ENCODE measurements at places on chromosomes 7 and 10. TPM values are rescaled to one million over a fixed set of nuclear protein-coding genes. Genes with fewer than 3 reads are reported as not detected.
A peak's percentile ranks its signal among the peaks of the same experiment; 100 is the strongest.

The MACC1 gene
- 1.7 TPM for total RNA-seq

The SLC26A5 gene
- 0.78 TPM for total RNA-seq

The TLX1 gene
- total RNA-seq = not detected

The HIP1 gene
- total RNA-seq = 56.8 TPM

The ATOH7 gene
- 0.23 TPM for total RNA-seq

DNA sequence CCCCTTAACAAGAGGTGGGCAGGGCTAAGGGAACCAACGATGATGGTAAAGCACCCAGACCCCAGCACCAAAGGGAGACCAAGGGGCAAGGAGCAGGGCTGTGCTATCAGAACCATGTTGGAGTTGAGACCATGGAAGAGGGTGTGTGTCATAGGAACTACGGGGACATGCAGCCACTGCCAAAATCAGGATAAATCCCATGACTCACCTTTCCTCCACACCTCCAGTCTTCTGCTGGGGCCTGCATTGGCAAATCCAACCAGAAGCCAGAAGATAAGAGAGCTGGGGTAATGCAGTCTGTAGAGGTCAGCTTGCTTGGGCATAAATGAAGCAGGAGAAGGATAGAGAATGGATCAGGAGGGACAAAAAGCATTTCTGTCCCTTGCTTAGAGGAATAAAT is 42.7 kb upstream of the SMARCD3 start:
- DNase-seq = no peak
- no peaks in the 10 kb centered on the region for H3K4me1 ChIP-seq
- H3K27me3 ChIP-seq = no peaks in the 10 kb centered on the region
- no peaks in the 10 kb centered on the region for H3K36me3 ChIP-seq
- H3K27ac ChIP-seq = no peak overlapping the region

The ZNF37A gene
- total RNA-seq = 25.3 TPM

The SPAM1 gene
- total RNA-seq = not detected

DNA sequence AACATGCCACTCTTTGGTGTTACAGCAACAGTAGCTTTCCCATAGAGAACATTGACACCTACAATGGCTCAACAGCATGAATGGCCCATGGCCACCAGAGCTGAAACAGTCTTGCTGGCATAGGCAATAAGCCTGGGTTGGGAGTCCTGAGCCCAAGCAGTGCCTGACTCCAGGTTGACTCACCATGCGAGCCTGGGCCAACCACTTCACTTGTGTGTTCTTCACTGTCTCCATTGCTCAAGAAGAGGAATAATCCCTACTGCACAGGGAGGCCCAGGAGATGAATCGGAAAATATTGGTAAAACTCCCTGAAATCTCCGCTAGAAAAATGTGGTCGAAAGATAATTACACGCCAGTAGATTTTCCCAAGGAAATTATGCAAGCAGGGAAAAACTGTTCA is 89.2 kb upstream of the INHBA start:
- DNase-seq = no peak
- H3K36me3 ChIP-seq = no peaks in the 10 kb centered on the region
- no peak overlapping the region for H3K27ac ChIP-seq

- no peak for DNase-seq
- no peaks in the 10 kb centered on the region for H3K36me3 ChIP-seq
- H3K27me3 ChIP-seq = no peaks in the 10 kb centered on the region
- H3K27ac ChIP-seq = no peak overlapping the region
- no peak overlapping the region for H3K4me3 ChIP-seq
These were observed 282.5 kb downstream of the BMPER start for GRCh38 chr7:34187798-34188307.

DNA sequence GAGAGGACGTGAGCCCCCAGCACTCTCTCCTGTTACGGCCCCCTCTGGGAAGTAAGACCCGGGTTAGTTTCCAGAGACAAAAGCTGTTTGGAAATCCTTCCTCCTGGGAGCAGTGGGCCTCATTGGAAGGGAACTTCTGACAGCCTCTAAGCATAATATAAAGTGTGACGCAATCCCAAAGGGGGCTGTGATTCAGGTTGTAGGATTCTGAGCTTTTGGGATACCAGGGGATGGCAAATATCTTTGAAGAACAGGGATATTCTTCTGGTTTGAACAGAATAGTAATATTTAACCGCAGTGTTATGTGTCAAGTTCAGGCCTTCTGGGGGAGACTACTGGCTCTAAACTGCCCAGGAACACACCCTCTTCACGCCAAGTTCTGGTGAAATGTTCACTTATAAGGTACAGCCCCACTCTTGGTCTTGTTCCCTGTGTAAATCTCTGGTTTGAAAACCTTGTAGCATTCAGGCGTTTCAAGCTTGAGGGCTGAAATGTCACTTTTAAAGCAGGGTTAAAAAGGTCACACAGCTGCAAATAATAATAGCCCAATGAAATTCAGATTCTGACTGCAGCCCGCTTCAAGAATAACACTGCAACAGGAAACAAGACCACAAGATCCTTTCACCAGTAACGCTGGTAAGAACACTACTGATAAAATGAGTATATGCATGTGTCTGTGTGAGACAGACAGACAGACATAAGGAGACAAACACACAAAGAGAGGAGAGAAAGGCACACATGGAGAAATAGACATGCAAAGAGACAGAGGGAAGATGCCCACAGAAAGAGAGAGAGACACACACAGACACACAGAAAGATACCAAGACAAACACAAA is 69.0 kb downstream of the CREB5 start:
- no peaks in the 10 kb centered on the region for H3K36me3 ChIP-seq
- H3K27ac ChIP-seq = no peak overlapping the region
- H3K27me3 ChIP-seq = no peaks in the 10 kb centered on the region
- no peak for DNase-seq

DNA sequence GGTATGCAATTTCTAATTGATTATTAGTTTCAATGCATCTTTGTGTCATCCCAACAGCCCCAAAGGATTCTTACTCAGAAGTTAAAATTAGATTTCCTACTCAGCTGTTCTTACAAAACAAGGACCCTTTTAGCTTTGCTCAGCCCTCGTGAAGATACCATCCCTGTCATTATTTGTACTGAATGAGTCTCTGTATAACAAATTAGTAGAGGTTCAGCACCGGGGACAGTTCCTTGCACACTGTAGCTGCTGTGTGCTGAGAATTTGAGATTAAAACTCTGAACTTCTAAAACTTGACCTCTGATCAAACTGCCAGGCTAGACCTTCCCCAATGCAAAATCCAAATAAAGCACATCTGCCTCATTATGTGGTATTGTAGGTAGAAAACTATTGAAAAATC is 299.1 kb downstream of the LHFPL3 start:
- no peaks in the 10 kb centered on the region for H3K36me3 ChIP-seq
- no peak for DNase-seq
- no peak overlapping the region for H3K27ac ChIP-seq

The NRCAM gene
- total RNA-seq = 1.8 TPM

The DGKB gene
- 0.96 TPM for total RNA-seq

DNA sequence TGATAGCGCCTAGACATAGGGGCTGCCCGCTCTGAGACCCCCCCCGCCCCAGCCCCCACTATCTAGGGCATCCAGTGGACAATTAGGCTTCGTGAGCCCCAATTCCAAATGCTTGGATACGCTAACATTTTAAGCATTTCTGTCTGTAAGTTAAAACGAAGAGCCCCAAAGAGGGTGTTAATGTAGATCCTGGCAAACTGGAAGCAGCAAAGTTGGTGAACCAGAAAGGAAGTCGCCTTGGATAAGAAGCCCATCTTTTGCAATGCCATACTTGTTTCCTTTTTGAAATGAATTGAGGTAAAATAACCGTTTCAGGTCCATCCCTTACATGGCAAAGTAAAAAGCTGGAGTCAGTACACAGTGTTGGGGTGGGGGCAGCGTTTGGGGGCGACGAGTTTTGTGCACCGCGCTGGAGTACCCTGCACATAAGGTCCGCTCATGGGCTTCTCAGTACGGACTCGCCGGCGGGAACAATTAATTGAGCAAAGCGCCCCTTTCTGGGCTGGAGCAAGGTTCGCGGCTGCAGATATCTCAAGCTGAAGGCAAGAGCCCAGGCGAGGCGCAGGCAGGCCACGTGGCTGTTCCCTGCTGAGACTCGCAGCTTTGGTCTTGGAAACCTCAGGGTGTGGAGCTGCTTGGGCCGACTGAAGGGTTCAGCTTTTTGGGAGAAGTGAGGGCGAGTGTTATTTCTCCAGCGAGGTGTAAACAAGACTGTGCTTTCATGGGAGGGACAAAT is 1.4 kb upstream of the TWIST1 start:
- H3K27ac ChIP-seq = no peak overlapping the region
- DNase-seq = peak; percentile 72
- H3K27me3 ChIP-seq = no peaks in the 10 kb centered on the region
- H3K4me3 ChIP-seq = no peak overlapping the region

The TAS2R5 gene
- total RNA-seq = 5.0 TPM

Data from aorta (tissue), 5 donors.